CD4-positive, alpha-beta T cell treated with Interferon gamma for 1 hour (primary cell): ENCODE measurements at places on chromosomes 6 and 20.

DNA sequence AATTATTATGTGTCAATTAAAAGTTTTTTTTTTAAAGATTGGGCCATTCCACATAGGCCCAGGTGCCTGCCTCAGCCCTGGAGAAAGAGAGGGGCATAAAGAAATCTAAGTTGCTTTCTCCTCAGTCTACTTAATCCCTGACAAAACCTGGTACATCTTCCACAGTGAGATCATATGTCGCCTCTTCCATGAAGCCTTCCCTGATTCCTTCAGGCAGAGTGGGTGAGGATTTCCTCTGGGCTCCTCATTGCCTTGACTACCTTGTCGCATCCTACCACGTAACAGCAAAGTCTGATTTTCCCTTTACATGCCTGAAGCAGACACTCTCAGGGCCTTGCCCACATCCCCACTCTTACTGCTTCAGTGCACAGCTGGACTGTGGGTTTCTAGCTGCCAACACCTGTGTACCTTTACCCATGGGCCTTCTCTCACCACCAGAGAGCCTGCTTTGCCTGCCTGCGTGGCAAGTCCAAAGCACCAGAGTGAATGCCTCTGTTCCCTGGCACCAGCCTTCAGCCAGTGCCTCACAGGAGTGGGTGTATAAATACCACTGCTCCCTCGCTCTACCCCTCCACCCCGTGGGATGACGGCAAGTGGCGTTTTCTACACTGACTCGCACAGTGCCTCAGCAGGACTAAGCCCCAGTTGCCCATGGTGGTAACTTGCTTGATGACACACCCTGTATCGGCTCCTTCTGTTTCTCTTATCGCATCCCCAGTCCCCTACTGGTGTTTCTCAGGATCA is 68.0 kb downstream of the EYA2 start:
- DNase-seq: no peak

DNA sequence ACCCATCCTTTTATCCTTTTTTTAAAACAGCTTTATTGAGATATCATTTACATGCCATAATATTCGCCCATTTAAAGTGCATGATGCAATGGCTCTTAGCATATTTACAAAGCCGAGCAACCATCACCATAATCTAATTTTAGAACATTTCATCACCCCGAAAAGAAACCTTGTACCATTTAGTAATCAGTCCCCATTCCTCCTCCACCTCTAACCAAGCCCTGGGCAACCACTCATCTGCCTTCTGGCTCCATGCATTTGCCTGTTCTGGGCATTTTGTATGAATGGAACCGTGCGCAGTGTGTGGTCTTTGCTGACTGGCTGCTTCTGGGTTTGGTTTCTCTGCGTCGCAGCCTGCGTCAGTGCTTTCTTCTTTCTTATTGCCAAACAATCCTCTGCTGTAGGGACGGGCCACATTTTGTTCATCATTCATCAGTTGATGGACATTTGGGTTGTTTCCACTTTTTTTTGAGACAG is 10.2 kb upstream of the EEF1A2 start:
- DNase-seq: no peak

DNA sequence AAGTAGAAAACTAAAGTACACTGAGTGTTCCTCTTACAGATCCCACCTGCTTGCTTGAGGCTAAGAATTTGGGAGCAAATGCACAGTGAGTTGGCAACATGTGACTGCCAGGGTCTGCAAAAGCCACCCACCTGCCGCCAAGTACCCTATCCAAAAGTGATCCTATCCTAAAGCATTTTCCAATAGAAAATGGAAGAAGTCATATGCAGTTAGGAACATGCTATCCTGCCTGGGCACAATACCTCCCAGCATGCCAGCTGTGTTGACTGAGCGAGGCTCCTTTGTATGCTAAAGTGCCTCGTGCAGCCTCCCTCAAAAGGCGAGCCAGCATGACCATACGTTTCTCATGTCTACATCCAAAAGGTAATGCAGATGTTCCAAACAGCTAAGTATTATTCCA is 52.7 kb downstream of the TRAF3IP2 start:
- DNase-seq: no peak

GRCh38 chr20:37661519-37661918 is 32.3 kb upstream of the CTNNBL1 start:
- DNase-seq: no peak

DNA sequence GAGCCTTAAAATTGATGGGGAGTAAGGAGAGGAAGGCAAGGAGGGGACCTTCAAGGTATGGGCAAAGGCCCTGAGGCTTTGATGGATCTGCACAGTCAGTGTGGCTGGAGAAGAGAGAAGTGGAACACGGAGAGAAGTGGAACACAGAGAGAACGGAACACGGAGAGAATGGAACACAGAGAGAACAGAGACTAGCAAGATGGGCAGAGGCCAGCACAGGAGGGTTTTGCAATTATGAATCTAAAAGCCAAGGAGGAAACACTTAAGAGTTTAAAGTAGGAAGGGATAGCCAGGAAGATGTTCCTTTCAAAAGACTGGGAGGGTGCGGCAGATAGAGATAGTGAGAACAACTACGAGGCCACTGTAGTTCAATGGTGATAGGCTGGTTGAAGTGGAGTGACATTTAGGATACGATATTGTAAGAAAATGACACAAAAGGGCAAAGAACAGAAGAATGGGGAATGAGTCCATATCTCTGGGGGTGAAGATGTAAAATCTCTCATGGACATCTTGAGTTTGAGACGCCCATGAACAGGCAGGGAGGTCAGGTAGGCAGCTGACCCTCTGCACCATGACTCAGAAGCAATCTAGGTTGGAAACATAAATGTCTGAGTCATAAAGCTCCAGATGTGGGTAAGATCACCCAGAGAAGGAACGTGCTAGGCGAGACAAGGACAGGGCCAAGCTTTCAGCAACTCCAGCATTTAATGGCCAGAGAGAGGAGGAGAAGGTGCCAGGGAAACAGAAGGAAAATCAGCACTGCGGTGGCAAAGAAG is 25.4 kb downstream of the ZMYND8 start:
- DNase-seq: no peak

DNA sequence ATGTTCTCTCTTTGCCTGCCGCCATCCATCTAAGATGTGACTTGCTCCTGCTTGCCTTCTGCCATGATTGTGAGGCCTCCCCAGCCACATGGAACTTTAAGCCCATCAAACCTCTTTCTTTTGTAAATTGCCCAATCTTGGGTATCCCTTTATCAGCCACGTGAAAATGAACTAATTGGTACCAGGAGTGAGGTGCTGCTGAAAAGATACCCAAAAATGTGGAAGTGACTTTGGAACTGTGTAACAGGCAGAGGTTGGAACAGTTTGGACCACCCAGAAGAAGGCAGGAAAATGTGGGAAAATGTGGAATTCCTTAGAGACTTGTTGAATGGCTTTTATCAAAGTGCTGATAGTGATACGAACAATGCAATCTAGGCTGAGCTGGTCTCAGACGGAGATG is 694.9 kb downstream of the FRK start:
- no peak for DNase-seq

GRCh38 chr6:16314296-16314695 is 75.9 kb downstream of the GMPR start:
- DNase-seq: no peak

GRCh38 chr6:124010574-124010973 is 206.9 kb downstream of the NKAIN2 start:
- no peak for DNase-seq

GRCh38 chr6:126134491-126134890 is 148.2 kb downstream of the TRMT11 start:
- DNase-seq: no peak

DNA sequence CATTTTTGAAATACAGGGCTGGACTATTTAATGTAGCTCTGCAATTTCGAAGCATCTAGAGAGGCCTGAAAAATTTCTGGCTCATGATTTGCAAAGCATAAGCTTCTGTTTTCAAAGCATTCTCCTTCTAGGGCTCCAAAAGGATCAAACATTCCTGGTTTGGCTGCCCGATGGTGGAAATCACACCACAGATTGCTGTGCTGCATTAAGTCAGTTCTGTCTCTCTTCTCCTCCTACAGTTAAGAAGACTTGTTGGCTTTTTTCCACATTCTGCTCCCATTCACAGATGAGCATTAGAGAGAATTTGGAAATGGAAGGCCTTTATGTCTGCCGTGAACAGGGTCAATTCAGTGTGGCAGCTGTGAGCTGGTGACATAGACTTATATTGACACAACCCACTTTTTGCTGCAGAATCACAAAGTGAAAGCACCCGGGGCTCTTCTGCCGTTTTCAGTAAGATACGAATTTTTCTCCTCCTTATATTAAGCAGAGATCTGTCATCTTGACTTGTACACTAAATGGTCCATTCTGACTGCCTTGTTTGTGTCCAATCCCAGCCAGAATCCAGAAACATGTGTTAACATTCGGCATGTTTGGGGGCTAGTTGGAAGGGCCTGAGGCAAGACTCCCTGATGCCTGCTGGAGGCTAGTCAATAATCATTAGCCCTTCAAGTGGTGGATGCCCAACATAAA is 330.8 kb upstream of the DEFB112 start:
- DNase-seq: no peak

DNA sequence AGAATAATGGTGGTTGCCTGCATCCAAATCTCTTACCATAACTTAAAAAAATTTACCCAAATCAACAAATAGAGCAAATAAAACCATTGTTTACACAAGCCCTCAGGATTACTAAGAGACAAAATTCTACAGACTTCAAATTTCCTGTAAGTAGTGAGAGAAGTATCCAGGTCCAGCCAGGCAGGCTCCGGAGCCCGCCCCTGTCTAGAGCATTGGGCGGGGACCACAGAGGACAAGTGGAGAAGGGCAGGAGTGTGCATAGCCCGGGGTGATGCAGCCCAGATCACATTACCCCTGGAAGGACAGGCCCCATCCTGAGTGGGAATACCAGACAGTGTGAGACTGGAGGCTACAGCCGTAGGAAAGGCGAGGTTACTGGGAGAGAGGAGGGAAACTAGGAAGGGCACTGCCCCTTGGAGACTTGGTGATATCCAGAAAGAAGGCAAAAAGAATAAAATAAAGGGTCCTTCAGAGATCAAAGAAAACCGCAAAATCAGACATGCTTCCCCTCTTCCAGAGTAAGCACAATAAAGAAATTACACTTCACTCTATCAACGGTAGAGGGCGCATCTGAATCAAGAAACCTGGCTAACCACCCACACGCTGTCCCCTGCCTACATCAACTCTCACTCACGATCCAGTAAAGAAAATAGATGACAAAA is 26.6 kb downstream of the RIN2 start:
- DNase-seq: no peak

GRCh38 chr20:44495802-44496481 is 20.3 kb downstream of the TTPAL start:
- DNase-seq: no peak

DNA sequence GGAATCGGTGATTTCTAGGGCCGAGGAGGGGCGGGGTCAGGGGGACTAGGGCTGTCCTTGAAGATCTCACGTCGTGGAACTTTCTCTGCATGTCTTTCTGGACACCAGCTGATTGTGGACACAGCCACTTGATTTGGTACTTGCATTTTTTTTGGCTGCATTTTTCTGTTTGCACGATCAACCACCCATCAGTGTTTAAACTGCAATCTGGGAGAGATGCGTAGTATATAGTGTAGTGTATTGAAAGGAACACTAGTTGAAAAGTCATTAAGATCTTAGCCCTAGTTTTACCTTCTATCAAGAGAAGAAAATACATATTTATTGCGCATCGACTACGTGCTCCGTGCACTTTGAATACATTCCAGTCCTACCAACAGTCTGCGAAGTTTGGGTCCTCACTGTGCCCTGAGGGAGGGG is 657 bp downstream of the NT5DC1 start:
- no peak for DNase-seq

GRCh38 chr20:37356961-37357371 is 11.0 kb downstream of the SRC start:
- no peak for DNase-seq
